ENCODE measurements at places on chromosomes 1 and 21. TPM values are rescaled to one million over a fixed set of nuclear protein-coding genes. Genes with fewer than 3 reads are reported as not detected.

DNA sequence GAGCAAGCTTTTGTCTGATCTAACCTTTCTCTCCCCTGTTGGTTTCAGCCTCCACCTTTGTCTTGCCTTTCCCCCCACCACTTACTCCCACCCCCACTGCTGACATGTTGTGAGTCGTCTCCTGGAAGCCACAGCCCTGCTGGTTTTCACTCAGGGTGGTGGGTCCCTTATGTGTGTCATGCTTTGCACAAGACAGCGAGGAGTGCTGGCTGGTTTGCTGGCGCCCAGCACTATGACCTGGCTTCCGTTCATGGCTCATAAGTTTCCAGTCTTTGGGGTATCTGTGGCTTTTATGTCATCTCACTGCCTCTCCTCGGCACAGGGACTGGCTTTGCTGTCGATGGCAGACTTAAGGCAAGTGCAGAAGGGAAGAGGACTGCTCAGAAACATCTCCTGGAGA, 177.7 kb downstream of the KIF26B start:
- no peak for DNase-seq

AGRN gene
- 589 TPM for total RNA-seq

SPRR1B gene
- total RNA-seq, result 0.39 TPM

DNA sequence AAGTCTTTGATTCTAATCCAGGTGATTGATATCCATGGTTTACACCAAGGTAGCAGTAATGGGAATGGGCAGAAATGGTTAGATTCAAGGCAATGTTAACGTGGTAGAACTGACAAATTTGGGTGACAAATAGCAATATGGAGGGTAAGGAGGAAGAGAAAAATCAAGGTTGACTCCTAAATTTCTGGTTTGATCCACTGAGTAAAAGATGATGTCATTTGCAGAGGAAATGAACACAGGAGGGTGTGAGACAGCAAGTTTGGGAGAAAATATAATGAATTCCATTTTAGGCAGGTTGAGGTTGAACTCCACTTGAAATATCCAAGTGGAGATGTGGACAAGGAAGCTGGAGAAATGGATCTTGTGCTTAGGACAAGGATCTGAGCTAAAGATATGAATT, 170.9 kb upstream of the CAMK1G start:
- DNase-seq, result no peak

RAP1GAP gene
- total RNA-seq, result 3.2 TPM

- DNase-seq, result peak; percentile 85
Observed at GRCh38 chr1:53734650-53735211, 4.2 kb downstream of the GLIS1 start.

GRCh38 chr1:113452921-113453770, 62.8 kb downstream of the MAGI3 start:
- DNase-seq, result peak; percentile 23

DNA sequence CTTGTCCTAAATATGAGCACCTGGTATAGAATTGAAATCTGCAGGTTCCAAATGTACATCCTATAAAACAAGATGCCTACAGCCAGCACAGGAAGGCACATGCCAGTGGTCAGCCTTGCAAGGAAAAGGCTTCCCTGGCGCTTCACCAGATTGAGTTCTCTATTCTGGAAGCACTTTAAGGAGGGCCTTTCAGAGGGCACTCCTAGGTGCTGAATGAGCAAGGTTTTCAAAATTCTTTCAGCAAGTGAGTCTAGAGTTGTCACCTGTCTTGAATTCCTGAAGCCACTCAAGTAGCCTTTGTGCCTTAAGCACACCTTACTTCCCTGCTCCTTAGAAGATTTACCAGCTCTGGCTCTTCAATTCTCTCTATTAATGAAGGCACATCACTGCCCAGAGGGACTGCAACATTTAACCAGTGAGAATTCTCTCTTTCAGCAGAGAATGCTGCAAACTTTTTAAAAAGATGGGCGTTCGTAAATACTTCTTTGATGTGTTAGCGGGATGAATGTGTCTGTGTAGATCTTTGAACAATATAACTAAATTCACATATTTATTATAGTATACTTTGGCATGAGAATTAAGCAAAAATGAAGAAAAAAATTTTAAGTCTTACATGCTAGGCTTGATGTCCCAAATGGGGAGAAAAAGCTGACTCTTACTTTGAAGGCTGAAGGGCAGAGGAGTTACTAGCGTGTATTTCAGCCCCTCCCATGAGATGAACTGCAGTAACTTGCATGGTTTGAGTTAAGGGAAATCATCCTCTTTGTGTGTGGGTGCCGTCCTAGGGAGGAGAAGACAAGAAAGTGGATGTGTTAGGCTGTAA, 162.0 kb downstream of the NTPCR start:
- peak; percentile 49 for DNase-seq

TSPEAR gene
- not detected for total RNA-seq

DNA sequence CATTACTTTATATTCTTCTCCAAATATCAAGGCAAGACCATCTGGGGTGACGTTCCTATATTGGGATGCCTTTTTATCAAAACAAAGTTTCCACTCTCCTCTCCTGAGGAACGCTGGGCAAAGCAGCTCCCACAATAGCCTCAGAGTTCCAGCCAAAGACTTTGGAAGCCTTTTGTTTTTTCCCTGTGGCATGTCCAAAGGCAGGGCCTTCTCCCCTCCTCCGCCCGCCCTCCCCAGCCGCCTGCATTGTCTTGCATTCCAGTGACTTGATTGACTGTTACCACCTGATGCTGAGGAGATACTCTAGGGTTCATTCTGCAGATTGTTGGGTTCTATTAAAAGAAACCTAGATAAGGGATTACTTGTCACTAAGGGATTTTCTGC, 43.5 kb downstream of the PROX1 start:
- no peak for DNase-seq

ITLN1 gene
- not detected for total RNA-seq

CLEC20A gene
- total RNA-seq, result not detected

RIMS3 gene
- total RNA-seq, result 4.3 TPM

DNA sequence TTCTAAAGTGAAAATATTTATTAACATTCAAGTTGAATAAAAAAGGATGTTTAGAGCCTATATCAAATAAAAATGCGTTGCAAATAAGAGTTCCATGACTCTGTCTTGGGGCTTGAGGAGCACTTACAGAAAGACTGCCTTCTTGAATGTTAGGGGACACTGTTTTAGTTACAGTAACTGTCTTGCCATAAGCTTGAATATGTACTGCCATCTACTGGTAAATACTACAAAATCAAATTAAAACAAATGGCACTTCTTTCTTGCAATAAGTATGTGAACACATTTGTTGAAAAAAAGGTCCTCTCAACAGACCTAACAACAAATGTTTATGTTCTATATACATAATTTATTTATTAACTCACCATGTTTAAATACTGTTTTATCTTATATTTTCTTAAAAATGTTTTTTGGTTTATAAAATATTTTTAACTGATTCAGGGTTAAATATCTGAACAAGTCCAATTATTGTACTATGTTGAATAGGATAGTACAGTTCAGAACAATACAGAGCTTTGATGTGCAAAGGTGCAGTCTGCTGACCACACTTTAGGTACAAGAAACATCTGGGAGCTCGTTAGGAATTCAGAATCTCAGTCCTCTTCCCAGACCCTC, 199.5 kb downstream of the LRRIQ3 start:
- peak; percentile 37 for DNase-seq

- DNase-seq, result no peak
Observed at GRCh38 chr1:3898994-3899753, 898 bp downstream of the C1orf174 start.

- no peak for DNase-seq
Observed at GRCh38 chr1:162010175-162010506, 13.5 kb downstream of the OLFML2B start.

CSF3R gene
- 0.22 TPM for total RNA-seq

DNA sequence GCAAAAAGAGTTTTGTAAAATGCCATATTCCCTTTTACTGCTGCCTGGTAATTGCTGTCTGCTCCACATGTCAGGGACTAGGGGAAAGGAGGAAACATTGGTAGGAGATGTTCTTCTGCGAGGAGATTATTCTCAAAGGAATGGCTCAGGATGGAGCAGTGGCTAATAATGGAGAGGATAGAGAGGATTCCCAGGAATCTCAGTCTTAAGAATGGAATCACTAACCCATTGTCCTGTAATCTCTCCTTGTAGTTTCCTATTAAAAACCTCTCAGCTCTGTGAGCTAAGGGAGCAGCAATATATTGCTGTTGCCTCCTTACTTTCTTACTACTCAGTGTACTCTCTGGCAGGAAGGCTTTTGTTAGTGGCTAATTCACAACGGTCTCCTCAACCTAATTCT, 175.4 kb downstream of the HS2ST1 start:
- no peak for DNase-seq

DNA sequence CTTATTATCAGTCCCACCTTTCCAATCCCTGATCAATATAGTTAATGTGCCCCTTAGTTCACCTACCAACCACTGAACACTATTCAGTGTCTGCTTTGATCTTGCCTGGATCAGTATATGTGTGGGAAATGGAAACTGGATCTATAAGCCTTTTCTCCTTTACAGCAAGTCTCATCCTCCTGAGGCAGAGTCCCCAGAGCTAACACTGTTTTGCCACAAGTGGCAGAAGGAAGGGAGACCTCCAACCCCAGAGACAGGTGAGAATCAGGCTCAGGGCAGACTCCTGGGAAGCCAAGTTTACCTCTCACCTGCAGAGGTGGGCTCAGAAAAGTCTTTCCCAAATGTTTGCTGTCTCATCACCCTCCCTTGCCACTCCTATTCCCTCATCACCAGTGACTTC, at the start of gene OR6N2:
TSS of gene OR6N2 (minus strand) at position 101 of the 400 bp plus-strand sequence. CDS start 3,569 bp downstream, outside the sequence.
- DNase-seq, result no peak

DNA sequence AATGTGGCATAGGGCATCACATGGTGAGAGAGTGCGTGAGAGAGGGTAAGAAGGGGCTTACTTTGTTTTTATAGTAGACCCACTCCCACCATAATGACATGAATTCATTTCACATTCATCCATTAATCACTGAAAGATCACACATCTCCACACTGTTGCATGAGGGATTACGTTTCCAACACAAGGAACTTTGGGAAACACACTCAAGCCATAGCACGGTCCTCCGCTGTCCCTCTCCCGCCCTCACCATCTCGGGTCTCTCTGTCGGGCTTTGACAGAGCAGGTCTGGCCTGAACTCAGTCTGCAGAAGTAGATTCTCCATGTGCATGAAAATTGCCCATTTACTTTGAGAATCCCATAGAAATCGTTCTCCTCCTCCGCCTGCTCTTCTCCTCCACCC, 312.2 kb downstream of the MATN1 start:
- no peak for DNase-seq

- no peak for DNase-seq
Observed at GRCh38 chr1:47834326-47834725, 162.9 kb downstream of the TRABD2B start.

DNA sequence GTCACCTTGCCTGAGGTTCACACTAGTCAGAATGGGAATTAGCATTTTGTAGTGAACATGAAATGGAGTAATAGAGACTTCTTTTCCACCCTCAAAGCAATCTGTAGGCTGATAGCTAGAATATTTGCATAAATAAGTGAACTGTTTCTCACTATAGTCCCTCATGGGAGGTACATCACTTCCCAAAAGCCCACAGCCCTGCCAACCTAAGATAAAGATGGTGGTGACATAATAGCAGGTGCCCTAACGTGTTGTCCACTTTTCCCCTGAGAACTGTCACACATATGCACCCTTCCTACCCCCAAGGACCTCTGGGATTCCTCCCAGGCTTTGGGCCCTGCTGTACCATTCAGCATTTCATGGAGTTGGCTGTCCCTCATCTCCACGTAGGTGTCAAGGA, 4.4 kb downstream of the TMEM35B start:
- no peak for DNase-seq

FCGR3B gene
- not detected for total RNA-seq

GRCh38 chr1:234987415-234988154, 141.1 kb downstream of the TOMM20 start:
- peak; percentile 85 for DNase-seq

PTGFR gene
- 0.36 TPM for total RNA-seq

GRCh38 chr1:79682478-79682877, 675.9 kb upstream of the ADGRL4 start:
- DNase-seq, result no peak

- no peak for DNase-seq
Observed at GRCh38 chr21:17201741-17202260, 311.0 kb upstream of the CXADR start.

DNA sequence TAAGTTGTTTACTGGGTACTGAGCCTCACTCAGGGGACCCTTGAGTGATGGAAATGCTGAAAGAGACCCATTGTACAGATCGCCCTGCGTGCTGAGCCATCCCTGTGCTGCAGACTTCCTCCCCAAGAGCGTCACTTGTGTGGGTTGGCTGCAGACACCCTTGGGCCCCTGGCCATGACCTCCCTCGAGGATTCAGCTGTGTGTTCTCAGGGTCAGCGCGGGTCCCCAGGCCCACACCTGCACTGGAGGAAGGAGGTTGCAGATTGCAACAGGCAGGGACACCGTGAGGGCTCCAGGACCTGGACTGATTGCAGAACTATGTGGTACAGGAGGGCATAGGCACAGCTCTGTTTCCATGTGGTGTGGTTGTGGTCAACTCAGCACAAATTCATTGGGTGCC, 4.4 kb downstream of the SNAP47 start:
- DNase-seq, result no peak

GIPC2 gene
- total RNA-seq, result not detected

- DNase-seq, result no peak
Observed at GRCh38 chr21:27646691-27647090, 679.8 kb upstream of the ADAMTS5 start.

DNA sequence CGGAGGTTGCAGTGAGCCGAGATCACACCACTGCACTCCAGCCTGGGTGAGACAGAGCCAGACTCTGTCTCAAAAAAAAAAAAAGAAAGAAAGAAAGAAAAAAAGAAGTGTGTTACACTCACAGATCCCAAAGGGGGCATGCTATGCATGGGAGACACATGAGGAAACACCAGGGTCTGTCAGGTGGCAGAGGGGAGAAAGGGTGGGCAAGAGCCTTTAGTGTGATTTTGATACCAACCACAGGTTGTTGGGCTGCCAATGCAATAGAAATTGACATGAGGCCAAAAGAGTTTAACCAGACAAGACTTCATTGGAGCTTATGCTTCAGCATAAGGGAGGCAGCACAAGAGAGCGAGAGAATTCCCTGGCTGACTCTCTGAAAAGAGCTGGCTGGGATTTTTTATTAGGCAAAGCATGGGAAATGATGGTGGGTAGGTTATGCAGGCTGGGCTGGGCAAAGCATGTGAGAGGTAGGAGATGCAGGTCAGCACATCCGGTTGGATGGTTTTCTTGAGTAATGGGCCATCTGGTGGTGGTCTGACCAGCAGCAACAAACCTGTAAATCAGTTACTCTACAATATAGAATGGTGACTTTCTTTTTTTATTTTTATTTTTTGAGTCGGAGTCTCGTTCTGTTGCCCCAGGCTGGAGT, 11.7 kb upstream of the EXTL1 start:
- no peak for DNase-seq

DNA sequence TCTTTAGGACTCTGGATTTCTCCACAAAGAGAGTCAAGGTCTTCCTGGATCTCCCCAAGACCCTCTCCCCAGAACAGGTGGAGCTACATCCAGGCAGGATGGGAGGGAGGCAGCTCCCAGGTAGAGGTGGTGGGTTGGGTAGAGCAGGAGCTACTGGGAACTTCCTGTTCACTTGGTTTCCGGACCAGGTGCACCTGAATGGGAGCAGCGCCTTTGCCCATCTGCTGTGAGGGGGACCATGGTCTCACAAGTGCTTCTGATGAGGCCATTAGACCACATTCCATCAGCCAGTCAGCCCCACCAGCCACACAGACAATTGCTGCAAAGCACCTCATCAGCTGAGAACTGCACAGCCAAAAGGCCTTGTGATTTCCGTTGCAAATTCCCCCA, 188.8 kb downstream of the MATN1 start:
- no peak for DNase-seq

All from astrocyte (in vitro differentiated cells and primary cell).